NCI-H1436 treated with DMSO at 0.1 percent for 48 hours (cell line): ENCODE measurements at places on chromosomes 12 and 14.

GRCh38 chr12:4984344-4984743, 59.3 kb upstream of the KCNA5 start:
- no peak for DNase-seq

GRCh38 chr14:49961270-49962222, 68.7 kb downstream of the ARF6 start:
- DNase-seq: no peak

GRCh38 chr12:105057174-105057573, 27.1 kb downstream of the ALDH1L2 start:
- DNase-seq: no peak

- no peak for DNase-seq
Measured at GRCh38 chr12:25767606-25768005, 190.9 kb upstream of the RASSF8 start.

- DNase-seq: no peak
Measured at GRCh38 chr12:88549929-88550328, 30.3 kb downstream of the KITLG start.

- no peak for DNase-seq
Measured at GRCh38 chr14:104687601-104688504, 1.6 kb upstream of the INF2 start.

- DNase-seq: no peak
Measured at GRCh38 chr12:46523863-46524770, 151.5 kb upstream of the SLC38A2 start.

DNA sequence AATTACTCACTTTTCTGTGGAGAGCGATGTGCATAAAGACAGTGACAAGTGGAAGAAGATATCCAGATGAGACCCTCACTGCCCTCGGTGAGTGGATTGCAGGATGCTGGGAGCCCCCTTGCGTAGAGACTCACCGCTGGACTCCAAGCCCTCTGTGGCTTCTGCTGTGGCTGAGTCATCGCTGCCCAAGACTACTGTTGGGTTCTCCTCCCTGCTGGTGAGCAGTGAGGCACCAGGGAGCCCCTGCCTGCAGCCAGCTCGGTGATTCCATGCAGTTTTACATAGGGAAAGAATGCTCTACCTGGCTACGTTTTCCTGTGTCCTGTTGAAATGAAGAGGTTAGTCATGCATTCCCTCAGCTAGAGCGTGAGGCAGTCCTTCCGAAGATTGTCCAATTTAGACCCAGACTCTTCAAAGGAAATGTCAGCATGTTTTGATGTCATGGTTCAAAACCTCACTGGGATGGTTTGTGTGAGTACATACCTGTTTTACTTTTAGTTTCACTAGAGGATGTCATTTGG, 28.2 kb downstream of the TRAF3 start:
- no peak for DNase-seq

- no peak for DNase-seq
Measured at GRCh38 chr14:92950773-92951172, 27.8 kb downstream of the CHGA start.

DNA sequence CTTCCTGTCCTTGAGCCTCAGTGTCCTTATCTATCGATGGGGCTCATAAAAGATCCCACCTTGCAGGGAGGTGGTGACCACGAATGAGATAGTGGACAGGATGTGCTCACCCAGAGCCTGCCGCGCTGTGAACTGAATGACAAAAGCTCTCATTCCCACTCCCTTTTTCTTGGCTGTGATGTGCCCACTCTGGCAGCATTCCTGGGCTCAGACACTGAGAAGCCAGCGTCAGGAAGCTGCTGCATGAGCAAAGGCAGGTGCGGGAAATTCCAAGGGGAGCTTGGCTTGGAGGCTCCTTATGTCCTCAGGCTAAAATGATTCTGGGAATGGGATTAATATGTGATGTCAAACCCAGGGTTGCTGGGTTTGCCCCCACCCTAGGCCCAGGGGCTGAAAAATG, 61.6 kb downstream of the EFCAB11 start:
- DNase-seq: no peak

- no peak for DNase-seq
Measured at GRCh38 chr12:50211392-50212070, 44.4 kb upstream of the CERS5 start.

- DNase-seq: no peak
Measured at GRCh38 chr12:55909513-55909884, 18.2 kb downstream of the PYM1 start.

- DNase-seq: no peak
Measured at GRCh38 chr12:27906127-27906500, 66.4 kb downstream of the PTHLH start.

DNA sequence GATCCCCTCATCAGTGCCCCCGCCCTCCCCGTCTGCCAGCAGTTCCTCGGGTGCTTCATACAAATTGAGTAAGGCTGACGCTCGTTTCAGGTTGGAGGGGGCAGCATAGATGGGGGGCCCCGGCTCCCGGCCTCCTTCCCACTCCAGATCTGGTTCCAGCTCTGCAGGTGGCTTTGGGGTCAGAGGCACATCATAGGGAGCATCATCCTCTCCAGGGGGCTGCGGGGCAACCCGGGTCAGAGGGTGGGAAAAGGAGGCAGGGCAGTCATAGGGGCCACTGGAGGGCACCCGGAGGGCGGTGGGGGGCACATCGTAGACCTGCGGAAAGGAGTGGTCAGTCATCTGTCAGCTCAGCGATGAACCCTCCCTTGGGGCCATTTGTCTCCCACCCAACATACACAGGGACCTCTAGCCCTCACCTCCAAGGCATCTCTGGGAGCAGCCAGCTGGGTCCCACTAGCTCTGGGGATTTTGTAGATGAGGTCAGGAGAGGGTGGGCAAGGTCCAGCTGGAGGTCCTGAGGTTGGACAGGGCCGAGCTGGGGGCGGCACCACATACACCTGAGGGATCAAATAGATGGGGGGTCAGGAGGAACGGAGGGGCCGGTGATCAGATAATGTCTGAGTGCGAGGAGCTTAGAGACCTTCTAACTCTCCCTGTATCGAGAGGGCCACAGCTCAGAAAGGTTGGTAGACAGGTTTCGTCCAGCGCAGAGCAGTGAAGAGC, 5.1 kb downstream of the EFS start:
- DNase-seq: no peak

- no peak for DNase-seq
Measured at GRCh38 chr12:28683366-28683765, 465.7 kb upstream of the FAR2 start.

DNA sequence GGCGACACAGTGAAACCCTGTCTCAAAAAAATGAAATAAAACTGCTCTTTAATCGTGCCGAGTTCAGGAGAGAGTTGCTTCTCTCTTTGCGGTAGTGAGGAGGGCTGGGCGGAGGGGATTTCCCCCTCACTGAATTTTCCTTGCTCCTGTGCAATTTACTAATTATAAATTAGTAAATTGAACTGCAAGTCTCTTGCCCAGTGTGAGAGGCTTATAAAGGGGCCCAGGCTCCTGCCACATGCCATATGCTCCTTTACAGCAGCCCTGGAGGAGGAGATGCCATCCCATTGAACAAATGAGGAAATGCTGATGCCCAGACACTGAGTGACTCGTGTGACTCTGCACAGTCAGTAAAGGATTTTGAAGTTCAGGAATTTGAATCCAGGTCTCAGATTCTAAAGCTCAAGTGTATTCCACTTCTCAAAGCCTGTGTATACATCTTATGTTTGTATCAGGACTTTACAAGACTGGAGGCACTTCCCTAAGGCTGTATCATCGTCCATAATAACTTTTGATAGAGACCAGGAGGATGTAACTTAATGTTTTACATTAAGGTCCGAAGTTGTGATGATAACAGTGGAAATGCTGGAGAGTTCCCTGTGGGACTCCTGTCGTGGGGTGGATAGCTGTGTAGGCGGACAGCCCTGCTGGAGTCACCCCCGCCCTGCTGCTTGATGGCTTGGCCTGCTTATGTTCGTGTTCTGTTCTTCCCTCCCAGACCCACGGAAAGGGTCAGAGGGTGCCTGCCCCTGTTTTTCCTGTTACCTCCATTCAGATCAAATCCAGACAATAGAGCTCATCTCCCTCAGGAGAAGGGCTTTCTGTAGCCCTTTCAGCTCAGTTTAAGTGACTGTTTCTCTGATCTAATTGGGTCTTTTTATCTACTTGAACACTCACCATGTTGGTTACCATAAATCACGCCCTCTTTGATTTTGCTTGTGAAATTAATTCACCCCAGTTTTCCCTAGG, 13.9 kb downstream of the PELI2 start:
- no peak for DNase-seq

- DNase-seq: no peak
Measured at GRCh38 chr12:122184517-122184916, 1.6 kb downstream of the LRRC43 start.

DNA sequence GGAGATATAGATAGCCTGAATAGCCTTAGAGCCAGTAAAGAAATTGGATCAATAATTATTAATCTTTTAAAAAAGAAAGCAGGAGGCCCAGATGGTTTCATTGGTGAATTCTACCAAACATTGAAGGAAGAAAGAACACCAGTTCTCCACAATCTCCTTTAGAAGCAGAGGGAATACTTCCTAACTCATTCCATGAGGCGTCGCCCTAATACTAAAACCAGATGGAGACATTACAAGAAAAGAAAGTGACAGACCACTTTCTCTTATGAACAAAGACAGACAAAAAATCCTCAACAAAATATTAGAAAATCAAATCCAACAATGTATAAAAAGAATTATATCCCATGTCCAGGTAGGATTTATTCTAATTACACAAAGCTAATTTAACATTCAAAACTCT, 362.6 kb downstream of the BCAT1 start:
- no peak for DNase-seq

GRCh38 chr14:101132588-101132987, 229.1 kb upstream of the RTL1 start:
- DNase-seq: no peak

GRCh38 chr12:112381406-112381882, 787 bp downstream of the HECTD4 start:
- no peak for DNase-seq

GRCh38 chr12:97142737-97143410, 235.8 kb downstream of the NEDD1 start:
- DNase-seq: no peak

- no peak for DNase-seq
Measured at GRCh38 chr12:124917841-124918621, 3.6 kb upstream of the UBC start.

DNA sequence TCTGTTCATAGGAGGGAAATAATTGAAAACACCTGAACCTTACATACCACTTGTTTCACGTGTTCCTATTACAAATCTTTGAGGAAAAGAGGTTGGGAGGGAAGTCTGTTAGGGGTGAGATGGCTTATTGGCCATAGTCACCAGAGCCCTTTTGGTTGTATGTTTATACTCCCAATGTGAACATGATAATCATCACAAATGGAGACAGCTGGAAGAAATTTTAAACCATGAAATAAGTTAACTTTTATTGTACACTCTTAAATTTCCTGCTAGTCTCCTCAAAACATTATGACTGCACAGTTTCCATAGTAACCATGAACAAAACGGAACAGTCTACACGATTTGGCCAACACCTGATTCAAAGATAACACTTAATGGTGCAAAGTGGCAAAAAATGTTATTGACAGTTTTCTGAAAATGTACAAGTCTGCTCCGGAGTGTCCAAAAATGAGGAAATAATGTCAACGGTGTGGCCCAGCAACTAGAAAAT, 56.9 kb downstream of the LMNTD1 start:
- no peak for DNase-seq

DNA sequence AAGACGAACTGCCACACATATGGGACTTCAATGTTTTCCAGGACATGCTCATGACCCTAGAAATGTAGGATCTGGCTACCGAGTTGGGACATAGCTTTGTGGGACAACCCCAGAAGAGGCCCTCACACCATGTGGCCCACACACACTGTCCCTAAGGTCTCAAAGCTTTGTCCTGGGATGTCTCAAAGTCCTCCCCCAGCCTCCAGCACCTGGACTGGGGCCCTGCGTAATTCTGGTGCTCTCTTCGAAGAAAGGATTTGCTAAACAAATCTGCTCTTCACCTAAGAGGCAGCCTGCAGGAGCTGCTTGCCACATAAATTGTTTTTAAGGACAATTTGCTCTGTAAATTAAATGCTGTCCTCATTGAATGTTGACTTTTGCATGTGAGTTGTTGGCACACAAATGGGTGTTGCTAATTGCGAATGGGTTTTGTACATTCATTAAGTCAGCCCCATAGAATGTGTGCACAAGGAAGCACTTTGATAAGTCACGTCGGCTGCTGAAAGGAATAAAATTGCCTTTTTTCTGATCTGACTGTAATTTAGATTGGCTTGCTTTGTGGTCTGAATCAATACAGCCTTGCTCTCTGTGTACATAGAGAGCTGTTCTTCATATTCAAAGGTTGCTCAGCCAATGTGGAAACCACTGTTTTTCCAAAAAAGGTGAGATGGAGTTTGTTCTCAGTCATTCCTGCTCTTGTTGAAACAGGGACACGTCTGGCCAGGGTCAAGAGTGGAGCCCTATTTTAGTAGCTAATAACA, 161.6 kb upstream of the PWP1 start:
- DNase-seq: peak; percentile 95

DNA sequence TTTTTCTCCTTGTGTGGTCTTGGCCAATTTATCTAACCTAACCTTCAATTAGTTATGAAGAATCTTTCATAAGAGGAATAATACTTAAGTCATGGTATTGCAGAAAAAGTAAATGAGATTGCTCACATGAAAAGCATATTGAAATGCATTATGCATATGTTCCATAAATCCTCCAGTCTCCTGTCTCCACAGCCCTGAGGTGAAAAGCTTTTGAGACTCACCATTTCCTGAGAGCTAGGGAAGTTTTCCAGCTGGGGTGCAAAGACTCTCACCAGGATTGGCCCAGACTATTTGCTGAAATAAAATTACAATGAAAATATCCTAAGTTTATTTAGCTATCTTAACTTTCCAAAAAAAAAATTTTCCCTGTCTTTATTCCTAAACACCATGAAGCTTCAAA, 723.8 kb upstream of the FLRT2 start:
- DNase-seq: no peak

GRCh38 chr12:49277466-49277865, 12.6 kb downstream of the TUBA1C start:
- DNase-seq: no peak

DNA sequence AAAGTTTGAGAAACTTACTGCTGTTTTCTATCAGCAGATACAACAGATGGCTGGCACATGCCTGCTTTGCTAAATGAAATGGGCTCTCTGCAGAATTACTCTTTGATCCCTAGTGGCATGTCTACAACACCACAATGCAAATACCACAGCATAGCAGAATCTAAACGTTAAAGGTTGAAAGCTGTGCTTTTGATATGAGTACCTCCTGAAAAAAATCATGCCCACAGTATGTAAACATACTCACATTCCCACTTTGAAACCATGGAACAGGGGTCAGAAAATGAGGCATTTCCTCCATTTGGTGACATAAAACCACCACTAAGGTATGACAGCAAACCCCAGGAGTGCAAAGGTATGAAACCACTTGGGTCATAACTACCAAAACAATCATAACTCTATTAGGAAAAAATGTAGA, 7.5 kb downstream of the WIF1 start:
- DNase-seq: no peak

GRCh38 chr12:48767047-48767446, 21.8 kb downstream of the ADCY6 start:
- no peak for DNase-seq
